ENCODE measurements at places on chromosomes 16 and 17.

DNA sequence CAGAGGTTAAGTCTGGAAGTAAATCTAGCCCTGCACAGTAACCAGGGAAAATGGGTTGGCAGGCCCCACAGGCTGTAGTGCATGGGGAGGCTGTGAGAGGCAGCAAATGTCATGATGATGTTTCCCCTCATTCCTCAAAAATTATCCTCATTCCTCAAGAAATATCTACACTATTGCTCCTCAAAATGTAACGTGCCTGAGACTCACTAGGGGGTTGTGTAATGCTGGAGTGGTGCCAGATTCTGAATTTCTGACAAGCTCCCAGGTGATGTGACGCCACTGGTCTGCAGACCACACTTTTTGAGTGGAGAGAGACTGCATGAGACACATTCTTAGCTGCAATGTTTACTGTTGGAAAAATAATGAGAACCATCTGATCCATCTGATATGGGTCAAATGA lies 1.2 kb upstream of the MPP3 start:
- DNase-seq, result peak; percentile 67

- DNase-seq, result peak; percentile 41
These were observed 28.8 kb upstream of the GINS2 start for GRCh38 chr16:85717393-85718152.

- DNase-seq, result peak; percentile 22
These were observed 2.4 kb upstream of the CD300LF start for GRCh38 chr17:74715144-74715543.

DNA sequence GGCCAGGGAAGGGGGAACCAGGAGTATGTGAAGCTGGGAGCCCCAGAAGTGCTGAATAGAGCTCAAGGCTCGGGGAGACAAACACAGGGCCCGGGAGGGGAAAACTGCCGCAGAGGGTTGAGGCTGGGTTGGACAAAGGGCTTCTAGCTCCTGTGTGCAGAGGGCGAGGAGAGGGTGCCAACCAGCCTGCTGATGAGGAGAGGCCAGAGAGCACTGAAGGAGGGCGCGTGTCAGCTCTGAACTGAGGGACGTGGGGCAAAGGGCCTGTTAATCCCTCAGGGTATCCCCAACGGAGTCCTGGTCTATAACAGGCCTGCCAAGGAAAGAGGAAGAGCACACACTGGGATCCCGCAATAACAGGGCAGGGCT lies 151.3 kb downstream of the C16orf78 start:
- DNase-seq, result no peak

DNA sequence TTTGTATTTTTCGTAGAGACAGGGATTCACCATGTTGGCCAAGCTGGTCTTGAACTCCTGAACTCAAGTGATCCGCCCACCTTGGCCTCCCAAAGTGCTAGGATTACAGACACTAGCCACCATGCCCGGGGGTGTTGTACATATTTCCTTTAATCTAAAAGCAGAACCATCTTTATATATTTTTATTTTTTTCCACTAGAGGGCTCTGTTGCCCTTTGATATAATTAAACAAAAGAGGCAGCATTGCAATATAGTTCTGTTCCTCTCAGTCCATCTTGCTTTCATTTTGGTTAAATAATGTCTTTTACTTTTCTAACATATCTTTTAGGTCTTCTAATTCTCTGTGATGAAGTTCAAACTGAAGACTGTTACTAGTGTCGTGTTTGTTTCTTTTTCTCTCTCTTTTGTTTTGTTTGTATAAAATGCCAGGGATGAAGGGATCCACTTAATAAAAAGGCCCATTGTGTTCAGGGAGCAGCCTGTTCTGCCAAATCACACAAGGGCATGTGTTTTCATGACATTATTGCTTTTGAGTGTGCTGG lies 23.4 kb downstream of the WWOX start:
- peak; percentile 51 for DNase-seq

DNA sequence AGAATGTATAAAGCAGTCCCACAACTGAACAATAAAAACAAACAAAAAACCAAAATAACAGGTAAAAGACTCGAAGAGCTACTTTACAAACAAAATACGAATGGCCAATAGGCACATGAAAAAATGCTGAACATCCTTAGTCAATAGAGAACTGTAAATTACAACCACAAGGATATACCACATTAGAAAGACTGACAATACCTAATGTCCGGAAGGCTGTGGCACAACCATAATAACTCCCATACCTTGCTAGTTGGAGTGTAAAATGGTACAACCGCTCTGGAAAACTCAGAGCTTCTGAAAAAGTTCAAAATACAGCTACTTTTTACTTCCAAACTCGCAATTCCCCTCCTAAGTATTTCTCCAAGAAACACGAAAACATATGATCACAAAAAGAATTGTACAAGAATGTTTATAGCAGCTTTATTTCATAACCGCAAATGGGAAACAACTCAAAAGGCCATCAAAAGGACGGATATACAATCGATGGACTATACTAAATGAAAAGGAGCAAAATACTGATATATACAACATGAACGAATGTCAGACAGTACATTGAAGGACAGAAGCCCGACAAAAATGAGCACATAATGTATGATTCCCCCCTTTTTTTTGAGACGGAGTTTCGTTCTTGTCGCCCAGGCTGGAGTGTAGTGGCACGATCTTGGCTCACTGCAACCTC lies 2.3 kb downstream of the TP53 start:
- DNase-seq, result no peak

- DNase-seq, result peak; percentile 55
These were observed 7.3 kb upstream of the DDX52 start for GRCh38 chr17:37650419-37651003.

DNA sequence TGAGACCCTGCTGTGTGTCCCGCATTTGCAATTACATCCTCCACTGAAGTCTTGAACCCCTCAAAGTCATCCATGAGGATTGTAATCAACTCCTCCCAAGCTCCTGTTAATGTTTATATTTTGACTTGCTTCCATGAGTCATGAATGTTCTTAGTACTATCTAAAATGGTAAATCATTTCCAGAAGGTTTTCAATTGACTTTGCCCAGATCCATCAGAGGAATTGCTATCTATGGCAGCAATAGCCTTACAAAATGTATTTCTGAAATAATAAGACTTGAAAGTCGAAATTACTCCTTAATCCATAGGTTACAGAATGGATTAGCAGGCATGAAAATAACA lies 2.5 kb upstream of the C16orf87 start:
- DNase-seq, result no peak

GRCh38 chr16:83807327-83807709 lies 460 bp upstream of the HSBP1 start:
- DNase-seq, result no peak

DNA sequence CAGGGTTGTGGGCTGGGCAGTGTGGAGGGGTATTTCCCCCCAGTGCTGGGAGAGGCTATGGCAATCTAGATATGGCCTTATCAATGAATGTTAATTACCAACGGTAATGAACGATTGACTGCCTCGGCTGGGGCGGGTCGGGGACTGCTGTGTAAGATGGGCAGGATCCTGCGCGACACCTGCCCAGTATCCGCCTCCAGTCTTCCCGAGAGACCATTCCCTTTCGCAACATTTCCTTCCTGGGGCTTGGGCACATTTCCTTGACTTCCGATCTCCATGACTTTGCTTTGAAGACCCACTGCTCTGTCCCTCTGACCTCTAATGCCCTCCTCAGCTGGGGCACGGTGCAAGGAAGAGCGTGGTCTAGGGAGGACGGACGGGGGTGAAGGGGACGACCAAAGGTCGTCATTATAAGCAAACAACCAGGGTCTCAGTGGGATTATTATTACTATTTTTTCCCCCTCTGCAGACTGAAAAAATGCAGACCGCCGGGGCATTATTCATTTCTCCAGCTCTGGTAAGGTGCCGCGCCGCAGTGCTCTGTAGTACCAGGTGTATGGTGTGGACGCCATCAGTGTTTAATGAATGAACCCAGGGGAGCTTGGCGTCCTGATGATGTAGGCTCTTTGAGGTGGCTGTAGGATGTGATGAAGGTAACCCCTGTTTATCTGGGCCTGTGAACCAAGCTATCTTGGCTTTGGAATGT lies 506 bp downstream of the ATP5MC1 start:
- DNase-seq, result no peak

DNA sequence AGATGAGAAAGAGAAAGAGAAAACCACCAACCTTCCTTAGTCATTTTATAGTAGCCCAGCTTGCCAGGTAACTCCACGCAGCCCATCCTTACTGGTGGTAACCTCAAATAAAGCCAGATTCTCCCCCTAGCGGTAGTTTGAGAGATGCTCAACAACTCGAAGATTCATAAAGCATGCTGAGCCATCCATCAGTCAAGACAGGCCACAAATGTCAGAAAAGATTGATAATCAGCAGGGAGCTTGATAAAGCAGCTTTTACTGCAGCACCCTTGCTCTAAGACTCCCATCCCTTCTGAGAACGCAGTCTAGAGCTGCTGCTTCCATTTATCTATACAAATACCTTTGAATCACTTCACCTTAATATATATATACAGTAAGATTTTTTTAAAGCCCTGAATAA lies 451.5 kb upstream of the HSBP1 start:
- DNase-seq, result peak; percentile 79

DNA sequence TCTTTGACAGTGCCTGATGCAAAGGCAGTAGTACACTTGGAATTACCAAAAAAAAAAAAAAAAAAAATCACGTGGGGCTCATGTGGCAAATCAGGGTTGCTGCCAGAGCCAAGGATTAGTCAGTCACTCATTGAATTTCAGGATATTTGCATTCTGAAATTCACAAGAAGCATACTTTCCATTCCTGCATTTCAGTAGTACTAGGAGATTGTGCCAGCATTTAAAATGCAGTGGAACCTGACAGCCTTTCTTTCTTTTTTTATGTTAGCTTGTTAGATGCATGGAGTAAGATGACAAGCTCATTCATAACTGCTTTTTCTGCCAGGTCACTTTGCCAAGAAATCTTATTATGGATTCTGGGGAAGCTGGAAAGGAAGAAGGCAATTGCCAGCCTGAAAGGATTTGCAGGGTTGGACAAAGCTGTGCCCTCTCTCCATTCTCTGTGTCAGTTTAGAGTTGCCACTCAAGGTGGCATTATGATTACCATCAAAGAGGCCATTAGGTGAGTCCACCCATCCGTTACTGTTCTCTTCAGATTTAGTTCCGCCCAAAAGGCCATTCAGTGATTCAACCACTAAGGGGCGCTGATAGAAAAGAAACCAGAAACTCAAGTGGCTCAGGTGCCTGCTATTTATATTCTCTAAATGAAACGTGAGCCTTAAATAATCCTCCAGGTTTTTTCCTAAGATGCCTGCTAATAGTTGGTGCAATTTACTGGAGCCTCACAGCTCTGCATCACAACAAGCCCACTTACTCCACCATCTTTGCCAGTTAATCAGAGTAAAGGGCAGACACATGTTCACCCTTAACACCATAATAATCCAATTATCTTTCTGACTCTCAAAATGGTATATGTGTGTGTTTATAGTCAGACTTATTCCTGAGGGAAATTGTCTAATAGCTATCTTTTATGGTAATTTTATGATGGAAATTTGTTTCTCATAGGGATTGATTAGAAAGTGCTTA lies 59.0 kb downstream of the TANGO6 start:
- DNase-seq, result peak; percentile 64

- no peak for DNase-seq
These were observed 43.4 kb downstream of the KCNJ12 start for GRCh38 chr17:21419299-21420239.

- peak; percentile 9 for DNase-seq
These were observed 95.6 kb downstream of the PGS1 start for GRCh38 chr17:78473951-78474613.

DNA sequence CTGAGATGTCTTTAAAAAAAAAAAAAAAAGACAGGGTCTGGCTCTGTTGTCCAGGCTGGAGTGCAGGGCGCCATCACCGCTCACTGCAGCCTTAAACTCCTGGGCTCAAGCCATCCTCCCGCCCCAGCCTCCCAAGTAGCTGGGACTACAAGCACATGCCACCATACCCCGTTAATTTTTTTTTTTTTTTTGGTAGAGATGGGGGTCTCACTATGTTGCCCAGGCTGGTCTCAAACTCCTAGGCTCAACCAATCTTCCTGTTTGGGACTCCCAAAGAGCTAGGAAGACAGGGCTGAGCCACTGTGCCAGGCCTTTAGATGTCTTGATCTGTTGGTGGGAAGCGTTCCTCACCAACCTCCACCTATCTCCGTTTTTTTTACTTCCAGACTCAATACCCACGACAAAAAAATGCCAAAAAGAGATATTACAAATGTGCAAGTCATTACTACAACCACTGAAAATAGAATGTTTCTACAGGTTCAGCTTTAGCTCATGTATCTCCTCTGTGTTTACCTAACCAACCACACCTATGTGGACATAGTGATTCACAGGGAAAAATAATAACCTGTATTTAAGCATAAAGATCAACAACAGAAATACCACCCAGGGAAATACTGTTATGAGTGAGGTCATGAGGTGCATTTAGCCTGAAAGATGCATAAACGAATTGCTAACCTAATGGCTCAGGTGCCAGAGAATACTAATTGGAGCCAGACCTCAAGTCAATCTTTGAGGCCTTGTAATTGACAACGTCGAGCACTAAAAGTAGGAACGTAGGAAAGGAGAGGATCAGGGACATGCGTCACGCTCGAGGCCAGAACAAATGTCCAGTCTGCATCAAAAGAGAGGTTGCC lies 22.6 kb downstream of the NACA2 start:
- DNase-seq, result no peak

- DNase-seq, result peak; percentile 76
These were observed at the start of gene OSBPL7 for GRCh38 chr17:47821424-47822391. Gene OSBPL7 (minus strand): TSS chr17:47821794. CDS start chr17:47820278, 1,516 bp downstream.

DNA sequence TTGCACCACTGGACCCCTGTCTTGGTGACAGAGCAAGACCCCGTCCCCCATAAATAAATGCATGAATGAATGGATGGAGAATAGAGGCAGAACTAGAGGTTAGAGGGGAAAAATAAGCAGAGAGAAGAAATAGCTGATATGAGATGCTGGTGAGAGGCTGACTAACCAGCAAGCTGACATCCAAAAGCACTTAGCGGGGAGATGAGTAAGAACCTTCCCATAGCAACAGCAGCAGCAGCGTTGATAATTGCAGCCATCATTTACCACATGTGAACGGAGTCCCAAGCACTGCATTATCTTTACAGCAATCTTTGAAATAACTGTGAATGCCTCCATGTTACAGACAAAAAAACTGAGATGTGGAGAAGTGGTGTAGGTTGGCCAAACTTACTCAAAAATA lies 777.3 kb upstream of the EEF2KMT start:
- DNase-seq, result no peak

GRCh38 chr17:19725486-19725885 lies 9.1 kb upstream of the SLC47A2 start:
- no peak for DNase-seq

DNA sequence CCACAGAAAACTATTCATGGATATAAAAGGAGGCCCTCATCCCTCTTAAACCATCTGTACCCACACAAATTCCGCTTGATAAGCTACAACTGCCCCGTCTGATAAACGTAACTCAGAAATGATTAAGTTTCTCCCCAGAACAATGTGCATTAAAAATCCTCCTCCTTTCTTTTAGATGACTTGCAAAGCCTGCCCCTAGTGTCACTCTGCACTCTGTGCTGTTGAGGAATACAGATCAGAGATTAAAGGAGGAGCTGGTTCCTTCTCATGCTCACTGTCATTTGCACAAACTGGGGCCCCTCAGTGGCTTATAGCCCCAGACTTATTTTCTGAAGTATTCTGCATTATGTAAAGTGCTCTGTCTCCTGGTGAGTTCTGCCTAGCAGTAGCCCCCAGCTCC lies 33.3 kb downstream of the CDRT15 start:
- peak; percentile 24 for DNase-seq
